Large intestine (tissue), 12 donors: ENCODE measurements at places on chromosomes 4 and X. TPM values are rescaled to one million over a fixed set of nuclear protein-coding genes. Genes with fewer than 3 reads are reported as not detected.

GRCh38 chrX:71996136-71996535 lies 85.5 kb downstream of the NHSL2 start:
- no peak for DNase-seq
- H3K4me1 ChIP-seq = no peaks in the 10 kb centered on the region
- H3K27ac ChIP-seq = no peak overlapping the region
- no peaks in the 10 kb centered on the region for H3K36me3 ChIP-seq
- no peak overlapping the region for H3K4me3 ChIP-seq
- no peaks in the 10 kb centered on the region for H3K27me3 ChIP-seq

DNA sequence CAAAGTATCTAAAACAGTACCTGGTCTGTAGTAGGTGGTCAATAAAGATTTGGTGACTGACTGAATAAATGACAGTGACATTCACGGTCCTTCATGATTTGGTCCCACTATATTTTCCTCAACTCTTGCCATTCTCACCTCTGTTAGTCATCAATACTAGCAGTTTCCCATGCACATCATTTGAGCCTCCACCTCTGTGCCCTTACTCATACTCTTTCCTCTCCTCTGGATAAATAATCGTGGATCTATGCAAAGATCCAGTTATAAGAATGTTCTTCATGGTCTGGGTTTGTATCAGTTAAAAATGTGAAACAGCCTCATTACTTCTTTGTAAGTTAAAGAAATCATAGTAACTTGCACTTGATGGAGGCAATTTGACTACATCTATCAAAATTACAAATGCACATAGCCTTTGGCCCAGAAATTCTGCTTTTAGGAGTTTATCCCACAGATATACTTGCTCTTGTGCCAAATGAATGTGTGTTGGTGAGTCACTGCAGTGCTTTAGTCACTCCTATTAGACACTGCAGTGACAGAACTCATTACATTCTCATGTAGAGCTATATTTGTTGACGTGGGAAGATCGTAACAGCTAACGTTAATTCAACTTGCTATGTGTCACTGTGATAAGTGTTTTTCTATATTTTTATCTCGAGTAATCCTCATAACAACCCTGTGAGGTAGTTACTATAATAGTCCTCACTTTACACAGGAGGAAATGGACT lies 121.9 kb upstream of the SMIM10 start:
- H3K27me3 ChIP-seq = no peaks in the 10 kb centered on the region
- H3K27ac ChIP-seq = no peak overlapping the region
- no peak for DNase-seq

Gene HPSE
- 2.3 TPM for polyA plus RNA-seq

Gene DGKK
- polyA plus RNA-seq = 0.09 TPM

Gene KCTD8
- 0.78 TPM for polyA plus RNA-seq

Gene JAKMIP1
- polyA plus RNA-seq = 2.1 TPM

Gene ARHGAP6
- polyA plus RNA-seq = 5.1 TPM
